ENCODE measurements at places on chromosomes 2 and 18.

GRCh38 chr18:49743117-49743567, 70.2 kb downstream of the ACAA2 start:
- DNase-seq: no peak

DNA sequence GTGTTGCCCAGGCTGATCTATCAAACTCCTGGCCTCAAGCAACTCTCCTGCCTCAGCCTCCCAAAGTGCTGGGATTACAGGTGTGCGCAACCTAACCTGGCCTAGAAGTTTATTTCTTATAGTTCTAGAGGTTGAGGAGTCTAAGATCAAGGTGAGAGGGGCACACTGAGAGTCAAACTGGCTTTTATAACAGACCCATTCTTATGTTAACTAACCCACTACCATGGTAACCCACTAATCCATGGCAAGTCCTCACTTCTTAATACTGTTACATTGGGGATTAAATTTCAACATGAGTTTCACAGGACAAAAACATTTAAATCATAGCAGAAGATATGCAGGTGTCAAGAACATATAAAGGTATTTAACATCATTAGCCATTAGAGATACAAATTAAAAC, 50.6 kb downstream of the MDH1 start:
- DNase-seq: no peak

DNA sequence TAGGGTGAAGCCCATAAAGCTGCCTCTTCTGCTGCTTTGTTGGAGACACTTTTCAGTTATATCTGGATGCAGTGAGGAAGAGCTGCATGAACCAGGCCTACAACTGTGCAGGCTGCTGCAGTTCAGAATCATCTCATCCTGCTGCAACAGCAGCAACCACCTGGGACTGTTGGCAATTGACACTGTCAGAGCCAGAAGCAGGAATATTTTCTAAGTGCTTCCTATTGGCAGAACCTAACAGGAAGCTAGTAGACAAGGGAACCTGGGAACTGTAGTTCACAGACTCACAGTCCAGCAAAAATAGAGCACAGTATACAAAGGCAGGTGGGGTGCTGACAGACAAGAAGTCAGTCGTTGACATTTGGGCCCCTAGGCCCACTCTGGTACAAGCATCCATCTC, 452.9 kb upstream of the SPRED2 start:
- no peak for DNase-seq

- no peak for DNase-seq
Observed at GRCh38 chr2:231765496-231765929, 15.6 kb downstream of the PDE6D start.

- no peak for DNase-seq
Observed at GRCh38 chr2:150109028-150109427, 378.4 kb downstream of the RND3 start.
